ENCODE measurements at places on chromosomes 5 and 9. TPM values are rescaled to one million over a fixed set of nuclear protein-coding genes. Genes with fewer than 3 reads are reported as not detected.

- ATAC-seq: no peak
Observed at GRCh38 chr9:77417566-77417965, 230.6 kb downstream of the GNA14 start.

GRCh38 chr9:114666851-114667250, 9.2 kb upstream of the TEX53 start:
- ATAC-seq: peak; percentile 72

GRCh38 chr9:125121146-125121545, 22.2 kb downstream of the SCAI start:
- ATAC-seq: no peak

DNA sequence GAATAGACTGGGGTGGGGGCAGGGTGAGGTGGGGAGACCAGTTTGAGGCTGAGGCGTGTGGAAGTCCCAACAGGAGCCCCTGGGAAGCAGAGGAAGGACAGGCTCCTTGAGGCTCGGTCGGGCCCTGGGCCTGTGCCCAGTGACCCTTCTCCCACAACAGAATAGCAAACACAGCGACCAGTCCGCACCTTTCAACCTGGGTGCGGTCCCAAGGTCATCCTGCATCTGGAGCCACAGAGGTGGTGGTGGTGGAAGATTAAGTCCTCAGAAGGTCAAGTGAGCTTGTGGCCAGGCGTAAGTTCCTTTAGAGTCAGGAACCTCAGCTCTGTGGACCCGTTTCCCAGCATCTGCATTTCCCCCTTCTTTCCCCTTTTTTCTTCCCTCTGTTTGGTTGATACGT, 26.0 kb upstream of the ARAP3 start:
- ATAC-seq: no peak

- ATAC-seq: no peak
Observed at GRCh38 chr5:37966871-37967270, 127.0 kb upstream of the GDNF start.

DNA sequence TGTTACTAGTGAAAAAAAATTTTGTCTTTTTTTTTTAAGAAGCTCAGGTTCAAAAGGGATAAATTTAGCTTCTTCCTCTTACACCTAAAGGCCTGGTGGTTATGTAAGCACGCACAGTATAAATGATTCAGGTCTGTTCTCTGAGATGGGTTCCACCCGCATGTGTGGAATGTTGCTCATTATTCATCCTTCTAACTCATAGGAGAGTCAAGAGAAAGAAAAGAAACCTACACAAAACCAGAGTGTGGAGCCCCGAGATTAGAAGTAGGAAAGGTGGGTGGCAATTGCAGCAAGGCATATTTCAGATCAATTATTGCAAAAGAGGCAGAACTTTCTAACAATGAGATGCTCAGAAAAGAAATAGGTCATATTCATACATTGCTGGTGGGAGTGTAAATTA, 13.5 kb downstream of the PLAC8L1 start:
- no peak for ATAC-seq

DNA sequence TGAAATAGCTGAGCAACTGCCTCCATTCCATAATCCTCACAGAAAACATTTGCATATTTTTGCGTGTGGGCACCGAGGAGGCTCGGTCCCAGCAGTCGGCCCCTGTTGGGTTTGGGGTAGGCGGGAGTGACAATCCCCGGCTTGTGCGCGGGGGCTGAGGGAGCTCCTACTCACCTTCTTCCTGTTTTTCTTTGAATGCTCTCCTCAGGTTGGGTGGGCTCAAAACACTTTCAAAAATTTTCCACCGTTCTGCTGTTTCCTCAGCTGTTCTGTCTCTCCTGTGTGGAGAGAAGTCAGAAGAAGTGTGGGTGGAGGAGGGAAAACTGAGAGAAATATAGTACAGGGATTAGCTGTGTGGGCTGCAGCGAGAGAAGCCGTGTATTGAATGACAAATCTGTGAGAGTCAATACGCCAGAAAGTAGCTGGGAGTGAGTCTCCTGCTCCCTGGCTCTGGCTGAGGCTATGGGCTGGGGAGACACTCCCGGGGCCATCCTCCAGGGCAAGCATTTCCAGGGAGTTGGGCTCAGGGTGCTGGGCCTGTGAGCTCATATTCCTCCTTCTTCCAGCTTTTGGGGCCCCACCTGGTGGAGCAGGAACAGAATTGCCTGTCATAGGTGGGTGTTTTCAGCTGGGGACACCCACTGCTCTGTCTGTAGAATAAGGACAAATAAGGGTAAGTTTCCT, 84.7 kb downstream of the CMYA5 start:
- ATAC-seq: peak; percentile 60

DNA sequence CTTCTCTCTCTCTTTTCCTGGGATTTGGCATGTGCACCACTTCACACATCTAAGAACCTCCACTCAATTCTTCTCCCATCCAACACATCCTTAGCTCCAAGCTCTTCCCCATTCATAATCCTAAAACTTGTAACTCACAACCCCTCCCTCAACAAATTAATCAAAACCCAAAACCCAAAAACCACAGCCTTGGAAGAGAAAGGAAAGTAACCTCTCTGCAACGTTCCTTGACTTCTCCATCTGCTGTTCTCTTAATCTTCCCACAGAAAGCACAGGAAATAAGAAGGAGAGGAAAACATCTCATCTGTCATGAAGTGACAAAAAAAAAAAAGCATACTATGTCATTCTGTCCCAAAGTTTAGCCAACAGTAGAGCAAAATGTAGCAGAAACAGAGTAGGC, 66.2 kb downstream of the DRD1 start:
- ATAC-seq: no peak

DNA sequence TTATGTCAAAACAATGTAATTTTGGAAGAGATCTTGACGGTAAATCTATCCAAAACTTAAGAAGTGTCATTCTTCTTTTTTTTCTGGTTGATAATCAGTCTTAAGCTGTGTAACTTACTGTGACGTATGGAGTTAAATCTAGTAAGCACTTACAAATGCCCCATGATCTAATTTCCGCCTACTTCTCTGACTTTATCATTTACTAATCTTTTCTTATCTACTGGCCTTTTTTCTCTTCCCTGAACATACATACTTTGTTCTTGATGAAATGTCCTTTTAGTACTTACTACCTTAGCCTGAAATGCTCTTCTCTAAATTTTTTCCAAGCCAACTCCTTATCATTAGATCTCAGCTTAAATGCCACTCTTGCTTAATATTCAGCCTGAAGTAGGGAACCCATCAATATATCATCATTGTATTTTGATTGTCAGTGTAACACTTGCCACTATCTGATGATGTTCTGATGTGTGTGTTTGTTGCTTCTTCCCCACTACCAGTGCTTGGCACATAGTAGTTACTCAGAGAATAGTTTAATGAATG, 27.6 kb downstream of the AP3S1 start:
- ATAC-seq: no peak

DNA sequence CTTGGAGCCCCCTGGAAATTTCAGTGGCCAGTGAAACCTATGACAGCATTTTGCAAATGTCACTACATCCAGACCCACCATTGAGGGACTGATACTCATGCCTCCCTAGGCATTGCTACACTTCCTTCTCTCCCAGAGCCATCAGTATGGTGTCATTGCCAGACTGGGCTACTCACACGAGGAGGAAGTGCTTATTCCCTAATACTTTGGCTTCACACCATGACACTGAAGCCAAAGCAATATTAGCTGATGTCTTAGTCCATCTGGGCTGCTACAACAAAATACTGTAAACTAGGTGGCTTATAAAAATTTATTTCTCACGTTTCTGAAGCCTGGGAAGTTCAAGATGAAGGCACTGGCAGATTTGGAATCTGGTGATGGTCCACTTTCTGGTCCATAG, 22.6 kb downstream of the TRPM3 start:
- no peak for ATAC-seq

DNA sequence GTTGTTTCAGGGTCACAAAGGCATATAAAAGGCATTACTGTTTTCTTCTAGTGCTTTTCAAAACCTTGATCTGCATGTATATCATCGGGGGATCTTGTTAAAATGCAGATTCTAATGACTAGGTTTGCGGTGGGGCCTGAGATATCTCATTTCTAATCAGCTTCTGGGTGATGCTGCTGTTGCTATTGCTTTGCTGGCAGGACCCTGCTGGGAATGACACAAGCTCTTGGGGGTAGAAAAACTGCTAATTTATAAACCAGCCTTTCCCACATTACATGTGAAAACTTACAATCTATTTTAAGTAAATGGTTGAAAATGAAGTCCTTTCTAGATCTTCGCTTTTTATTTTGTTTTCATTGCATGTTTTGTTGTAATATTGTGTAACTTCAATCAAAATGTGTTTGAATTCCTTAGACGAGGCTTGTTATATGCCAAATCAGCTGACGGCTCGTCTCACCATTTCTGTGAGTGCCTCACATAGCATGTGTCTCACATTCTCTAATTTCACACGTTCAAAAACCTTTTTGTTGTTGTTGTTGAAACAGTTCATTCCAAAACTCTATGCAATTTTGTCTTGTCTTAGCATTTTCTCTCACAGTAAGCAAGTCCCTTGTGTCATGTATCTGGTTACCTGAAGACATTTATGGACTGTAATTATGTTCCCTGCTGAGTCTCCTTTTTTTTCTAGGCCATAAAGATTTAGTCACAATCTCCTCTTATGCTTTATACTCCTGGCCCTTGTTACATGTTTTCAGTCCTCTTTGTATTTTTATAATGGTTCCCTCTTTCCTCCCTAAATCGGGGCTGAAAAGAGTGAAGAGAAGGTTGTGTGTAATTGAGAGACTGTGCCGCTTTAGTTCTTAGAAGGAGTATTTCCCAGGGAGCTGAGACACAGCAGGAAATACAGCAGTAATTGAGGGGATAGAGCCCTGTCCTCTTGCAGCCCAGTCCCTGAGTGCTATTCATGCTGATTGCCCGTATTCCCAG, 521.0 kb upstream of the SEMA6A start:
- no peak for ATAC-seq

- ATAC-seq: no peak
Observed at GRCh38 chr5:103744159-103744558, 181.6 kb upstream of the NUDT12 start.

- no peak for ATAC-seq
Observed at GRCh38 chr5:52682492-52682891, 105.2 kb upstream of the ITGA1 start.

DNA sequence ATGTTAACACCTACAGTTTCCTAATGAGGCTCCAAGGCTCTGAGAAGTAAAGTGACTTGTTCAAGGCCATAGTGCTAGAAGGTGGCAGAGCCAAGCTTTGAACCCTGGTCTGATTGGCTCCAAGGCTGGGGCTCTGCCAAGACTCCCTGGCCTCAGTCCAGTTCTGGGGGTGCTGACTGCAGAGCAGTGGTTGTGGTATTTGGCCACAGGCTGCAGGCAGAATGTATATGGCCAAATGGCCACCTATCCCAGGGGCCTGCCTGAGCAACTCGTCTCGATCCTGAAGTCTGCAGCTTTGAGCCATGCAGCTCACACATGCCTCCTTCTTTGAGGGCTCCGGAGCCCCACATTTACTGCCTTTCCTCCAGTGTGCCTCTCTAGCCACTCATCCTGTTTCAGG, 9.7 kb upstream of the NEK6 start:
- no peak for ATAC-seq

GRCh38 chr5:134772461-134773125, 14.0 kb downstream of the DDX46 start:
- ATAC-seq: no peak

- no peak for ATAC-seq
Observed at GRCh38 chr9:4750023-4750673, 9.1 kb upstream of the AK3 start.

DNA sequence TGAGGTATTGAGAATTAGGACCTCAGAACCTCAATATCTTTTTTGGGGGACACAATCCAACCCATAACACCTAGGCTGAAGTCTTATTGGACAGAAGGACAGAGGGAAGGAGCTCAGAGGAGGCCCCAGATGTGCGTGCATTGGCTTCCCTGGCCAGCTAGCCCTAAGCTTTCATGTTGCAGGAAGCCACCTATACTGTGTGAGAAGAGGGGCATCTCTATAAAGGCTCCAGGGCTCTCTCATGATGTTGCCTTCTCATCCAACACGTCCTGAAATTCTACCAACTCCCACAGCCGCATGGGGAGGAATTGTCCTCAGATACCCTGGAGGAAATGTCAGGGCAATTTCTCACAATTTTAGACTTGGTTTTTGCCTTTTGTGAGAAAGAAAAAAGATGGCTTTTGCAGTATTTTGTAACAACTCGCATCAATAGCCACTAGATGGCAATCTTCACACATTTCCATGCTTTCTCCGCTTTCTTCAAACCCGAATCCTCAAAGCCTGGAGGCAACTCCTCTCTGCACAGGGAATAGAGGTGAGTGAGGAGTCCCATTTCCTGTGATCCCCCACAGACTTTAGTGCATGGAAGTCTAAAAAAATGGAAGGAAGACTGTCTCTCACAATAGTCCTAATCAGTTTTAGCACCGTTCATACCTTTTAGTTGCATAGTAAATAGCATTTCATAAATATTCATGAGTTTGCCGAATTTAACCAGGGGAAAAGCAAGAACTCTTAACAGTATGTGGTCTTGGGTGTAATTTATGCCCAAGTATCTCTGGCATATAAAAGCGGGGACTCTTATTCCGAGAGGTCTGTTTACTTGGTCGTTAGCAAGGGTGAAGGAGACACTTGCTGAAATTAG, 7.4 kb upstream of the PPP3R2 start:
- ATAC-seq: no peak

- ATAC-seq: no peak
Observed at GRCh38 chr5:139186261-139186660, 11.9 kb downstream of the SIL1 start.

GRCh38 chr9:126365780-126366179, 39.2 kb downstream of the MVB12B start:
- no peak for ATAC-seq

Gene CCDC192
- total RNA-seq: not detected

Gene DNAH5
- total RNA-seq: not detected

Gene SPINK13
- not detected for total RNA-seq

Gene RAB3C
- not detected for total RNA-seq

Gene PCDHGA10
- total RNA-seq: 0.08 TPM

Gene C7
- not detected for total RNA-seq

Gene FBLL1
- 1.1 TPM for total RNA-seq

Gene TMEM174
- not detected for total RNA-seq

Gene IFNB1
- not detected for total RNA-seq

Gene GLDC
- total RNA-seq: 17.2 TPM

Gene TXNDC8
- total RNA-seq: not detected

Gene LCN9
- total RNA-seq: not detected

Gene MYMK
- total RNA-seq: not detected

Gene PCDHGA7
- total RNA-seq: not detected

Gene SPINK4
- total RNA-seq: not detected

Gene PHF24
- not detected for total RNA-seq

Gene EDIL3
- total RNA-seq: not detected
